ENCODE measurements at places on chromosomes 2 and 18.

GRCh38 chr2:26635401-26635800, 5.8 kb downstream of the CIB4 start:
- no peak for DNase-seq

- no peak for DNase-seq
Observed at GRCh38 chr2:196750977-196751631, 48.4 kb downstream of the GTF3C3 start.

- no peak for DNase-seq
Observed at GRCh38 chr2:146413086-146413610, 1431.7 kb upstream of the ACVR2A start.

DNA sequence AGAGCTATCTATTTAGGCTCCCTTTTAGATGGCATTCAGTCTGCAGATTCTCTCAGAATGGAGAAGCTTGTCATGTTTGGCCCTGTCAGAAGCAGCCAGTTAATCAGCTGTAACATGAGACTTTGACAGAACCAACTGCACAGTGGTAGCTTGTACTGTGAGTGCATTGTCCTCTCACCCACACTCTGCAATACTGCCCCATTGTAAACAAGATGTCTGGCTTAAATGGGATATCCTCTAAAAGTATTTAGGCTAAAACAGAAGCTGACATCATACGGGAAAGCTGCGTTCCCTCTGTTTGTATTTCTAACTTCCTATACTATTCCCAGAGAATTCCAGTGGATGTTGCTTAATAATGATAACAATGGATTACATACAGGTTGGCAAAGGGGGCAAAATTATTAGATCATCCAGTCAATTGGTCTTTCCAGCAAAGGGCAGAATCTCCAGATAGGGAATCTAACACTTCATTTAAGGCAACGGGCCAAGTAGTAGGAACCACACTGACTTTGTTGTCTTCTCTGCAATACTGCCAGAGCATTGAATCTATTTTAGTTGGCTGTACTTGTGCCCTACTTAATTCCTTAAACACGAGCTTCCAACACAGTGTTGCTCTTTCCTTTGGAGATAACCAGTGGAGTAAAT, 15.4 kb upstream of the STAT4 start:
- no peak for DNase-seq

GRCh38 chr2:109694190-109694589, 80.0 kb downstream of the SOWAHC start:
- DNase-seq: no peak
